Lower leg skin (tissue), 4 donors: ENCODE measurements at places on chromosomes 6 and 20. TPM values are rescaled to one million over a fixed set of nuclear protein-coding genes. Genes with fewer than 3 reads are reported as not detected.
A peak's percentile ranks its signal among the peaks of the same experiment; 100 is the strongest.

The DEFB124 gene
- not detected for total RNA-seq

DNA sequence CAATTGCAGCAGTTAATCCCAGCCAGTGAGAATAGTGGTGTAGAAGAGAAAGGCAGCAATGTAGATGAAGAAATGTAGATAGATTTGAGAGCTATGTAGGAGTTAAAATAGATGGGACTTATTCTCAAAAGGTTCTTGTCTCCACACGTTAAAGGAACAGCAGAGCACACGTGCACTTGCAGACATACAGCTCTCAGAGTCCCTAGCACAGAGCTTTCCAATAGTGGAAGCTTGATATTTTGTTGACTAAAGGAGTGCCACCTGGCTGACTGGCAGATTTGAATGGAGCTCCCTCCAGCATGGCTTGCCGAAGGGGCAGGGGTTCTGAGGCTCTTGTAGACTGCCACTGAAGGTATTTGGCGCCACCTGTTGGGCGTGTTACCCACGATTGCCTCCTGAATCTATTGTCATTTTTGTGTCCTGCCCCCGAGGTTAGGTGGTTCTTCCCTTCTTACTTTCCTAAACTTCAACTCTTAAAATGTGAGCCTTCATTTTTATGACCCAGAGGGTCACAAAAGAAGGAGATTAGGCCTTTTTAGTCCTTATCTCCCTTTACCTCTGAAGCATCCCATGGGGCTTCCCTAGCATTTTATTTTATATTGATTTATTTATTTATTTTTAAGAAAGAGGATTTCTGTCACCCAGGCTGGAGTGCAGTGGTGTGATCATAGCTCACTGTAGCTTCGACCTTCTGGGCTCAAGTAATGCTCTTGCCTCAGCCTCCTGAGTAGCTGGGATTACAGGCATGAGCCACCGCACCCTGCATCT, 16.4 kb downstream of the BRD2 start:
- peak; percentile 98 for DNase-seq

- no peak for DNase-seq
Observed at GRCh38 chr20:12554426-12554825, 454.3 kb upstream of the SPTLC3 start.

DNA sequence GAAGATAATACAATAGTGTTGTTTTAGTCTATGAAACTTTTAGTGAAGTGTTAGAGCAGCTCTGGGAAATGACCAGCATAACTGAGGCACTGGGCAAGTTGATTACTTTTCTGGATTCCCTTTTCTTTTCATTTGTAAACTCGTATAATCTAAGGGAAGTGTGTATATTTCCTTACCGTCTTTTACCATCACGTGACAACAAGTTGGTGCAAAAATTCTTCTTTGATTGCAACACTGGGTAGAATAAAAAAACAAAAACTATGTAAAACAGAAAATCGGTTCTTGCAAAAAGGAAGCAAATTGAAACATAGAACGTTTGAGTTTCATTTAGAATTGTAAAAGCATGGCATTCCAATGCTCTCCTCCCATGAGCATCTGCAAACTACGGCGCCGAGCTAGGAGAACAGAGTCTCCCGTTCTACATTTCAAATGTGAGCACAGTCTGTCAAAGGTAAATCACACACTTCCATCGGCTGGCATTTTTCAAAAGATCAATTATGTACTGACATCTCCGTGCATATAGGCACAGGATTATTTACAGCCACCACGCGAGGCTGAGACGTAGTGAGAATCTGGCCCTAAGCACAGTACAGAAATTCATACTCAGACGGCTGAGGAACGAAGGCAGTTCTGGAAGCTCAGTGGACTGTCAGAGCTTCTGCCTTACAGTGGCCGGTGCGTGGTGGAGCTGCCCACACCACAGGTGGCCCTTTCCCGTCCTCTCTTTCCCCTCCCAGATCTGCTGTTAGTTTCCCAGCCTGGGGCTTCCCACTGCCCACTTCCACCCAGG, 314.0 kb downstream of the BMP7 start:
- DNase-seq, result no peak

- no peak for DNase-seq
Observed at GRCh38 chr20:25018841-25019240, 26.3 kb upstream of the APMAP start.
